ENCODE measurements at places on chromosomes 1 and 21.

GRCh38 chr1:5926686-5927435 lies 65.4 kb downstream of the NPHP4 start:
- DNase-seq, result no peak

DNA sequence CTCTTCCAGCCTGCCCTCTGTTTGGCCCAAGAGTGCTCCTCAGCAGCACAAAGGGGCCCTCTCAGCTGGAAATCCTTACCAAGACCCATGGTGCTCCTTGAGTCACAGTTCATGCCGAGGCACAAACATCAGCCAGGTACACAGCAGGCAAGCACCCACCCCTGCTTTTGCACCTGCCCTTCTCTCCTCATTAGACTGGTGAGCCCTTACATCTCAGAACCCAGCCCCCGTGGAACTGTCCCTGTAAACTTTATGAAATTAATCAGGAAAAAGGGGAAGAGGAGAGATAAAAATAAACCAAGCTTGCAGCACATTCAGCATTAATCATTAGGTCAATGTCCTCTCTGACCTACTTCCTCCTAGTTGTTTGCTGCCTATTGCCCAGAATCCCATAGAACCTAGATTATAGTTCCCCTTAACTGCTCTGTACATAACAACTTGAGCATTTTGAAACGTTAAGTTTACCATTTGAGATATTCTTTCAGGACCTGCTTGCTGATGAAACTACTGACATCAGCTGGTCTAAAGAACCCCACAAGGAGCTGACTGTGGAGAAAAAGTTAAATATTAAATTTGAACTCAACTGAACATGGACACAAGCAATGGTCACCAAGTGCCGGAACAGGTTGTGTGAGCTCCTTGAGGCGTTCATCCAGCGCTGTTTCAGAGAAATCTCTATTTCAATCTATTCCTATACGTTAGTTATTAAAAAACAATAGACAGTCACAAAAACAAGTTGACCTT lies 738.4 kb downstream of the MATN1 start:
- no peak for DNase-seq

GRCh38 chr1:17649371-17650106 lies 105.6 kb upstream of the ACTL8 start:
- DNase-seq, result no peak

- DNase-seq, result no peak
Observed at GRCh38 chr21:45574691-45575090, 32.5 kb upstream of the SLC19A1 start.

- DNase-seq, result no peak
Observed at GRCh38 chr1:201448990-201449389, 20.0 kb downstream of the PHLDA3 start.

GRCh38 chr1:222161676-222162075 lies 386.2 kb downstream of the HHIPL2 start:
- no peak for DNase-seq

- DNase-seq, result no peak
Observed at GRCh38 chr1:54581621-54582035, 33.6 kb downstream of the ACOT11 start.

GRCh38 chr1:111488669-111489068 lies 14.8 kb downstream of the ADORA3 start:
- no peak for DNase-seq

DNA sequence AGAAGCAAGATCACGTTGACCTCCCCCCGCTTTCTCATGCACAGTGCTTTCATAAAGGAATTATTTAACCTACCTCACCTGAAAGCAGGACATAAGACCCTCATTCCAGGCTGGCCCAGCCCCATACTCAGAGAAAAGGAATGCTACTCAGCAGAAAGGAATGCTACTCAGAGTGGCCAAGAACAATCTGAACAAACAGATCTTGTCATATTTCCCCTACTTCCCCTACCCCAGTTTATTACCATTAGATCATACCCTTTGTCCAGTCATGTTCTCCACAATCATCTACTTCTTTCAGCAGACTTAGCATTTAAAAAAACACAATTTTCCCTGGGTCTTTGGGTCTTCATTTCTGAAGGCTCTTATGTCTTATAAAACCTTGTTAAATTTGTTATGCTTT lies 89.8 kb downstream of the SLC16A1 start:
- DNase-seq, result no peak

DNA sequence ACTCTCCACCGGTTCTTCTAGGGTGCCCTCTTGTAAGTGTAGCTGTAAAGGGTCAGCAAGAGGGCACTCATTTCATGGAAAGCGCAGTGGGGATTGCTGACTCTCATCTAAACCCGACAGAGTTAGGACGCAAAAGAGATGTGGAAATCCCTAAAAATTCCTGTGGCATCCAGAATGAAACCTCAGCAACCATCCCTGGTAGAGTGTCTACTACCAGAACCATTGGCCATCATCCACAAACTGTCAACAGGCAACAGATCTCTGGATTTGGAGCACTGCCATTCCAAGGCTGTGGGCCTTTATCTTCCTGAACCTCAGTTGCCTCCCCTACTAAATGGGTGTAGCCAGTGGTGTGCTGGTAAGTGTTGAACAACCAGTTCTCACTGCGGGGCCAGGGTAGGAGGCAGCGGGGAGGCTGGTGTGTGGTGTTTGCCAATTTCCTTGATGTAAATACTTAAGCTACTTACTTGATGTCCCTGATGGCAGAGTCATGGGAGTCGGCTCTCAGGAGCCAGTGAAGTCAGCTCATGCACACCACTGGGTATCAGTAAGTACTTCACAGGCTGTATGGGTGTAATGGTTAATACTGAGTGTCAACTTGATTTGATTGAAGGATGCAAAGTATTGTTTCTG lies 195.8 kb downstream of the KAZN start:
- DNase-seq, result no peak

GRCh38 chr1:39777306-39777705 lies 6.2 kb upstream of the OXCT2 start:
- no peak for DNase-seq

DNA sequence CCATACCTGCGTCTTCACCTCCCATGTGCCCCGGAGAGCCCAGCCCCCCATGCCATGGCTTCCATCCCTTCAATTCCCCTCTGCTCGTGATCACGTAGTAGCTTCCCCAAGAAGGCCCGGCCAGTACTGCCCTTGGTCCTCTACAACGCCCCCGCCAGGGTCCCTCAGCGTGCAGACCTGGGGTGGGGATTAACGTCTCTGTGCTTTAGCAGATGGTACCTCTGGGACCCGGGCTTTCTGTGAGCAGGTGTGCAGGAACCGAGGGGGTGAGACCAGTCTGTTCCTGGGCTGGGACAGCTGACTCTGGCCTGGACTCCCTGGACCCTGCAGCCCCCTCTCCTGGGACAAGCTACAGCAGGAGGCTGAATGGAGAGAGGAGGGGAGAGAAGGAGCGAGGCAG lies 1.2 kb downstream of the PLCH2 start:
- DNase-seq, result no peak

DNA sequence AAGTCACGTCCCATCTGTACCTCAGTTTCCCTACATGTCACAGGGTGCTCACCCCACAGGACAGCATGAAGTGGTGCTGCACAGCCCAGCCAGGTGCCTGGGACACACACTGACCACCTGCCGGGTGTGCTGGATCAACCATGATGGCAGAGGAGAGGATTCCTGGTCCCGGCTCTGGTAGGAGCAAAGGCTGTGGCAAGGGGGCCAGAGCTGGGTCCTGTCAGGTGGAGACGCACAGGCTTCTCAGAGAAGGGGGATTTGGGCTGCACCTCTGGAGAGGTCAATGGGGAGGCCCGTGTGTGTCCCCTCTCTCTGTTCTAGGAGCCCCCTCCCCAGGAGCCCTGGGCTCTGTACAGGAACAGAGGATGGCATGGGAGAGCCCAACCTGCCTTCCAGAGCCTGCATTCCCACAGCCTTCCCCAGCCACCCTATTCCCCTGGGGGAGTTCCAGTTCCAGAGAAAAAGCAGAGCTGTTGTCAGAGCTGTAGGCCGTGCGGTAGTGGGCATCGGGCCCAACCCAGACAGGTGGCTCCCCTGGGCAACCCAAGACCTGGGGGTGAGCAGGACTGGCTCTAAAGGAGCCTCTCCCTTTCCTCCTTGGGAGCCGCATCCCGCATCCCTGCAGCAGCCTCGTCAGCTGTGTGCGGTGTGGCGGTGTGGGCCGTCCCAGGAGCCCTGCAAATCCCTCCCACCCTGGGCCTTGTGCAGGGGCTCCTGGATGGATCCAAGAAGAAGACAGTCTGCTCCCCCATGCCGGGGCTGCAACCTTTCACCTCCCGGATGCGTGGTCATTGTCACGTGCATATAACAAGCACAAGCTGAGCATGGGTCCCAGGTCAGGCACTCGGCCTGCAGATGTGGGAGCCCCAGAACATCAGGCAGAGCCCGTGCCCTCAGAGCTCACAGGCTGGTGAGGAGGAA lies 2.9 kb upstream of the TFF3 start:
- no peak for DNase-seq

GRCh38 chr1:172477741-172478140 lies 33.9 kb upstream of the PIGC start:
- DNase-seq, result no peak

GRCh38 chr1:226602186-226603021 lies 53.8 kb downstream of the STUM start:
- no peak for DNase-seq

DNA sequence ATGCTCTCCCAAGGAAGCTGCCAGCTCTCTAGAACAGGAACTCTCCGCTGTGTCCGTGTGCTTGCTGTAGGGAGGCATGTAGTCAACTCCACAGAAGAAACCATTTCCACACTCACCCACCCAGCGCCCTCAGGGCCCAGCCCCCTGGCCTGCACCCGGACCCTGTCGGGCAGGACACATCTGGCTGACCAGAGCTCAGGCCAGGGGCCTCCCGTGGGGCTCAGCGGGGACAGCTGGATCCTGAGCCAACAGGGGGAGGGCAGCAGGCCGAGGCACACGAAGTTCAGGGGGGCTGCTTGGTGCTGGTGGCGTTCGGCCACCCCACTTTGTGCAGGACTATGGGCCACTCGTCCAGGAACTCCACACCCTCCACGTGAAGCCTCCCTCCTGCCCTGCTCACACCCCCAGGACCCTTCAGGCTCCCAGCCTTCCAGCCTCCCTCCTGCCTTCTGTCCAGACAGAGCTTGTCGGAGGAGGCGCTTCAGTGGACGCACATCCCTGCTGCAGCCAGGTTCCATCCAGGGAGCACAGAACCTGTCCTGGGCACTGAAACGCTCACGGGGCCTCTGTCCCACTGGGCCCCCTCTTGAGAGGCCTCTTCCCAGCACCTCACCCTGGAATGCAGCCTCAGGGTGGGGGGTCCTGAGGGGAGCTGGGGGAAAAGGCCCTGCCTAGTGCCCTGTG lies 15.0 kb upstream of the FAAP20 start:
- DNase-seq, result no peak

DNA sequence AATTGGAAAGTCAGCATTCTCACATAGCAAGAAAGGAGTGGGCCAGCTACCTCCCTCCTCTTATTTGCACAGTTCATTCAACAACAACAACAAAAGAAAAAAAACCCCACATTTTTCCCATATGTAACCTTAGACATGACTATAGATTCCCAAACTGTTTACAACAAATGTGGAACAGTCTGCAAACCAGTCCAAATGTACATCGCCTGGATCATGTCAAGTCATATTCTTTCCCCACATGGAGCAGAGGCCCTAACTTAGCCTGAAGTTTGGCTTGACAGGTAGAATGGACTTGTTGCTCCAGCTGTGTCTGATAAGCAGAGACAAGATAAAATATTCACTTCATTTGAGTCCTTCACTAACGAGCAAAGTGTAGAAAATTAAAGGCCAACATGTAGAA lies 81.7 kb upstream of the COL24A1 start:
- no peak for DNase-seq

DNA sequence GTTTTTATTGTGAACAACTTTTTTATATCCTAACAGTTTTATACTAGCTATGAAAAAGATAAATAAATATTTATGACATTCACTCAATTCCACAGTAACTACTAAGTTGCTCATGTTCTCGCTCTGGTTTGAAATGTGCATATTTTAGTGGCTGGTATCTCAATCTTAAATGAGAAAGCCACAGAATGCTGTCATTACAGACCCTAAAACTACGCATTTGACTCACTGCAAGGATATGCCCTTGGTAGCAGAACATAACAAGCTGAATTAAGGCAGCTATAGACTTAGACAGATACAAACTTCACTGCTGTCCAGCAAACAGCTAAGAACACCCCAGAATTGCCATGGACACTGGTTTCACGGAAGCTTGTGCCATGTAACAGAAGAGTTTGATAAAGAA lies 19.0 kb downstream of the DAB1 start:
- DNase-seq, result no peak

DNA sequence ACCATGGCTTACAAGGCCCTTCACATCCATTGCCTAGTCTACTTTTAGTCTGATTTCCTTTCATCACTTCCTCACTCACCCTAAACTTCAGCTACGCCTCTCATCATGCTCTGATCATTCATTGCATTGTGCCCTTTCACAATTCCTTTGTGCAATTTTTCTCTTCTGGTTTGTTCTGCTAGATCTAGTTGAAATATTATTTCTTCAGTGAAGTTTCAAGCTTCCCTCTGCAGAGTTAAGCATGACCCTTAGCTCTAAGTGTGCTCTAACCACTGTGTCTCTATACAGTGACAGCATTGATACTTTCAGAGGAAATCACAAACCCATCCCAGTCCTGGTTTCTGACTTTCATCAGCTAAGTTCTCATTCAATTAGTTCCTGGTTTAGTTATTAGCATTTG lies 166.1 kb downstream of the PLA2G4A start:
- DNase-seq, result no peak

- peak; percentile 74 for DNase-seq
Observed at GRCh38 chr1:206634365-206635079, 814 bp upstream of the DYRK3 start.

- DNase-seq, result no peak
Observed at GRCh38 chr1:107433068-107433467, 292.2 kb downstream of the NTNG1 start.

DNA sequence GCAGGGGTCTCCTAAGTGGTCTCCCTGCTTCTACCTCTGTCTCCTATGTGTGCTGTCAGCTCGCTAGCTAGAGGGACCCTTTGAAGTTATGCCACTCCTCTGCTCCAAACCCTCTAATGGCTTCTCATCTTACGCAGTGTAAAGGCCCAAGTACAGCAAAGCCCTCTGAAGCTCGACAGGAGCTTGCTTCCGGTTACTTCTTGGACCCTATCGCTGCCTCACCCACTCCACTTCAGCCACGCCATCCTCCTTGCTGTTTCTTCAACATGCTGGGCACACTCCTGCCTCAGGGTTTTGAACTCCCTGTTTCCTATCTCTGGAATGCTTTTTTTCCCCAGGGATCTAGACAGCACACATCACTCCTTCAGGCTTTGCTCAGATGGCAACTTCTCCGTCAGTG lies 102.3 kb upstream of the F3 start:
- no peak for DNase-seq

DNA sequence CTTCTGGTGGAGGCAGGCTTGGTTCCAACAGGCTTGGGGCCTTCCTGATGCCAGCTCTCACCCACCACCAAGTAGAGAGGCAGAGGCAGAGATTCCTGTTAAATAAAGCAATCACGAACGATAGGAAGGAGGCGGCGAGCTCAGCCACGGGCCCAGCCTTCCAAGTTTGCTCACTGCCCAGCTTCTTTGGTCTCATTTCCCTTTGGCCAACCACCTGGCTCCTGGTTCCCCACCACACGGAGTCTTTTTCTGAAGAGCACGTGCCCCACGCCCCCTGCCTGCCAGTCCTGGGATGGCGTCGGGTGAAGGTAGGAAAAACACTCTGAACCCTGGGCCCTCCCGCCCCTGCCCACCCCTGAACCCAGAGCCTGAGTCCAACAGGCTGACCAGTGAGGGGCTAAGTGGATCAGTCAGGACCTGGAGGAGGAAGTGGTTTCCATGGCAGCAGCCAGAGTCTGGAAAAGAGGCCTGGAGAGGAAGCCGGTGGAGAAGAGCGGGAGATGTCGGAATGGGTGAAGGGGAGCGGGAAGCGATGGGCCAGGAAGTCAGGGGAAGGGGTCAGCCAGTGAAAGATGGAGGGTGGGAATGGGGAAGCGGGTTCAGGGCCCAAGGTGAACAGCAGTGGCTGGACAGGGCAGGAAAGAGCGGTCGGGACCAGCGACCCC lies 158.2 kb upstream of the KLHDC7A start:
- DNase-seq, result no peak
